ENCODE measurements at places on chromosomes 7 and 10.
A peak's percentile ranks its signal among the peaks of the same experiment; 100 is the strongest.

DNA sequence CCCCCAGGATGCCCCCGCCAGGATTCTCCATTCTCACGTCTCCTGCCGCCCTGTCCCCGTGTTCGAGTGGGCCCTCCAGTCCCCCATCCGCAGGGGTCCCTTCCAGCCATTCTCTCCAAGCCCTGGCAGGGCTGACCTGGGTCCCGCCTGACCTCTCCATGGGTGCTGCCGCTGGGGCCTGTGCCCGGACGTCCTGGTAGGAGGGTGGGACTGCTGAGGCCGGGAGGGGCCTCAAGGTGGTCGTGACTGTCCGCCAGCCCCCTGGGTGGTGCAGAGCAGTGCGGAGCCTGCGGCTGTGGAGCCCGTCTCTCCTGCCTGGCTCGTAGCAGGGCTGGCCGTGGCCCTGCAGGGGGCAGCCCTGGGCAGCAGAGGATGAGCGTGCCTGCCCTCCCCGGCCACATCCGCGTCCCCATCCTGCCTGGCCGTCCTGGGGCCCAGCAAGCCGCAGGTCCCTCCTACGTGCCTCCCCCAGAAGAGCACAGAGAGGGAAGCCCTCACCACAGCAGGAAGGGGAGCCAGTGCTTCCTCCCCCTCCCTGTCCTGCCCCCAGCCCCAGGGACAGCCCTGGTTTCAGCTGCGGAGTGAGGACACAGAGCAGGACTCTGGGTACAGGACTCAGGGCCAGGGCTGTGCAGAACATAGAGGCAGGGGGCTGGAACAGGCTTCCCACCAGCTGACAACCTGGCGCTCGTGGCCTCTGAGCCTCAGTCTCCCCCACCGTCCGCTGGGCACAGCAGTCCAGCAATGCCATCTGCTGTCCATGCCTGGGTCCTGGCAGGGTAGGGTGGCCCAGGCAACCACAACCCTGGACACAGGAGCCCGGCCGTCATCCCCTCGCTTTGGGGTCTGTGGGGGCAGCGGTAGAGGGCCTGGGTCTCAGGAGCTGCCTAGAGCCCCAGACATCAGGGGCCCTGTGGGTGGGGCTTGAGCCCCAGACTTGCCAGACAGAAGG is 1.5 kb upstream of the GRIFIN start:
- DNase-seq, result peak; percentile 49

GRCh38 chr10:74063256-74063655 is 65.3 kb downstream of the VCL start:
- DNase-seq, result no peak

GRCh38 chr10:128693493-128694131 is 567.4 kb upstream of the MKI67 start:
- DNase-seq, result no peak

DNA sequence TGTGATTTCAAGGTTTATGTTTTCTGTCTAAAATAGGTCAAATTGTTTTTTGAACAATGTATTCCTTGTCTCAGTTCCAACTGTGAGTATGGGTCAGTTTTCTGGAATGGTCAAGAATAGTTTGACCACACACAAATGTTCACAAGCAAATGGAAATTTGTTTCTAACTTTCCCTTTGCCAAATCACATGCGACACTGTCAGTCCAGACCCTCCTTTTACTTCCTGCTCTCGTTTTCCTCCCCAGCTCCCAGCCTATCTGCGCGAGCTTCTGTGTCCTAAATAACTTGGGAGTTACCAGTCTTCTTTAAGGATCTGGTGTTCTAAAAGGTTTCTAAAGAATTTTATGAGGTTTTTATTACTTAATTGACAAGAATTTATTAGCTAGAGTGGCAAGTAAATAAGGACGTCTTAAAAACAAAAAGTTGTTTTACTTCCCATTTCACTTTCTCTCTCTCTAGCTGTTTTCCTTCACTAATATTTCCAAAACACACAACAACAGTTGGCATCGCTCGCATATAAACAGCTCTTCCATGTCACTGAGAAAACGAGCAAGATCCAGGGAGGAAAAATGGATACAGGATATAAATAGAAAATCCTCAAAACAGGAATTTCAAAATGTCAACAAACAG is 266.1 kb upstream of the KLF6 start:
- no peak for DNase-seq

- DNase-seq, result no peak
Observed at GRCh38 chr10:26567351-26567721, 129.2 kb downstream of the APBB1IP start.

DNA sequence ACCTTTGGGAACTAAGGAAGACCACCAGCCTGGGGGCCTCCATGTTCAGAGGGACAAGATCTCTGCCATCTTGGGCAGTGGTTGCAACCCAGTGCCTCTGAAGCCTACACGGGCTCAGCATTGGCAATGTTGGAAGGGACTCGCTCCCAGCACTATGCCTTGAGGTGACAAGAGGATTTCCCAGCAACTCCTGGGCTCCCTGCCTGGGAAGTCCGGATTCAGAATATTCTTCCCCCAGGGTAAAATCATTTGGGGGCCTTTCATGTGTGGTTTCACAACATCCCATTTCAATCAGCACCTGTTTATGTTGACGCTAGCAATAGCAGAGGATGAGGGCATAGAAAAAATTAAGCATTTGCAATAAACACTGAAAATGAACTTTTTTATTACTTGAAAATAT is 509.8 kb upstream of the MGMT start:
- no peak for DNase-seq

GRCh38 chr7:81491573-81491972 is 278.3 kb downstream of the HGF start:
- DNase-seq, result no peak

GRCh38 chr7:79555571-79555970 is 102.1 kb upstream of the MAGI2 start:
- DNase-seq, result no peak

DNA sequence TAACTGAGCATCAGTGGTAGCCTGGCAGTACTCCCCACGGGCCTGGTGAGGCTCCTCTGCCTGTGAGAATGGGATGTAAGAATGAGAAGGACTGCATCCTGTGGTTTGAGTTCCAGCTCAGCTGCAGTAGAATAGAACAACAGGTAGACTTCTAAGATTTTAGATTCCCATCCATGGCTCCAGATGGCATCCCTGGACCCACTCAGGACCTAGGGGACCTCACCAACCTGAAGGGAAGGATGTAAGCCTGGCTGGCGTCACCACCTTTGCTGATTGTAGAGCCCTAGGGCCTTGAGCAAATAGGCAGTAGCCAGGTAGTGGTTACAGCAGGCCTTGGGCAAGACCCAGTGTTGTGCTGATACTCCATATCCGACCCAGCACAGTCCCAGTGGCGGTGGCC is 9.6 kb upstream of the AOC1 start:
- no peak for DNase-seq

DNA sequence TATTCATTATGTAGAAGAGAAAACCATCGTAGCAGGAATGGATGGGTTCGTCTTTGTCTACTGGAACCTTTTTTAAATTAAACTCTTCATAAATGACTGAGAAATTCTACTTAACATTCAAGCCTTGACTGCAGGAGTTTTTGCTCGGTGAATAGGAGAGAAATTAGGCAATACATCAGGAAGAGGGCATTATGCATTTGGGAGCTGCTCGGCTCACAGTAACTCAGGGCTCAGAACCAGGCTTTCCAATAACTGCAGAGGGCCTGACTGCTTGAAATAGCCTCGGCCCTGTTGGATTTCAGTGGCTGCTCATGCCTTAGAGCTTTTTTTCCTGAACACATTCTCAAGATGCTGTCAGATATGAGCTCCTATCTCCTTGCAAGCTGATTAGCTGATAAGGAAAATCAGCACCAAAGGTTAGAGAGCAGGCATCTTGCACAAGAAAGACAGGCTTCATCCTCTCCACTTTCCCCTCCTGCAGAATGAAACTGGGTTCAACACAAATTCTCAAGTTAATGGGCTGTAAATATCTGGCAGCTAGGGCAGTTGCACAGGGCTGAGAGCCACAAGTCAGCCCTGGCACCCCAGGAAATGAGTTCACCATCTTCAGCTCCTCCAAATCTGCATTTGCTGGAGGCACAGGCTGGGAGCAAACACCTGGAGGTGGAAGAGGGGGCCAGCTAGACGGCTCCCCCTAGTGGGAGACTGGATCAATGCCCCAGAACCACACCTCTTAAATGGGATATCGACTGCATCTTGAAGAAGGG is 24.3 kb downstream of the TECTB start:
- DNase-seq, result peak; percentile 36

DNA sequence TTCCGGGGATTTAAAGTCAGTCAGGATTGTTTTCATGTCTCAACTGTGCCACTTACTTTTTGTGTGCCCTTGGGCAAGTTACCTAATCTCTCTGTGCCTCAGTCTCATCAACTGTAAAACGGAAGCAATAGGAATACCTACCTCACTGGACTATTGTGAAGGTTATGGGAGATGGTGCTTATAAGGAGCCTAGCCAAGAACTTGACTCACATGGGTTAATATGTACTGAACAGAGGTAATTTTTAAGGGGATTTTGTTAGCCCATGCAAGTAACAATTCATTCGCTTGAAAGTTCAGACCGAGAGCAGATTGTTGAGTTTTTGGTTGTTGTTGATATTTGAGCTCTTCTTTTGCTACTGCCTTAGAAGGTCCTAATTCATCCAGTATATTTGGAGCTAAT is 202.9 kb downstream of the ZNF365 start:
- no peak for DNase-seq

- no peak for DNase-seq
Observed at GRCh38 chr10:120975072-120975867, 124.1 kb downstream of the WDR11 start.

- DNase-seq, result no peak
Observed at GRCh38 chr7:30093420-30093952, 41.3 kb upstream of the MTURN start.

GRCh38 chr10:43078986-43079273 is 2.1 kb downstream of the RET start:
- DNase-seq, result no peak

- DNase-seq, result no peak
Observed at GRCh38 chr10:6757158-6757557, 177.1 kb upstream of the PRKCQ start.

GRCh38 chr10:75472685-75473084 is 41.3 kb downstream of the LRMDA start:
- DNase-seq, result no peak

DNA sequence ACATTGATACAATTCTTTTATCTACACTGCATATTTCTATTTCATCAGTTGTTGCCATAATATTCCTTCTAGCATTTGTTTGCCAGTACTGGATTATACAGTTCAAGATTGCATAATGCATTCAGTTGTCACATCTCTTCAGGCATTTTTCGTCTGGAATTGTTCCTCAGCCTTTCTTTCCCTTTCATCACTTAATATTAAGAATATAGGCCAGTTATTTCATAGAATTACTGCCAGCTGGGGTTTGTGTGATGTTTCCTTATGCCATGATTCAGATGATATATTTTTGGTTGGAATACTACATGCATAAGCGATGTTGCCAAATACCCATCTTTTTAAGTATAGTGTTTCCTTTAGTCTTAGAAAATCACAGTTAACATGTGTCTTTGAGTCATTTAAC is 20.8 kb downstream of the KIFBP start:
- DNase-seq, result no peak

DNA sequence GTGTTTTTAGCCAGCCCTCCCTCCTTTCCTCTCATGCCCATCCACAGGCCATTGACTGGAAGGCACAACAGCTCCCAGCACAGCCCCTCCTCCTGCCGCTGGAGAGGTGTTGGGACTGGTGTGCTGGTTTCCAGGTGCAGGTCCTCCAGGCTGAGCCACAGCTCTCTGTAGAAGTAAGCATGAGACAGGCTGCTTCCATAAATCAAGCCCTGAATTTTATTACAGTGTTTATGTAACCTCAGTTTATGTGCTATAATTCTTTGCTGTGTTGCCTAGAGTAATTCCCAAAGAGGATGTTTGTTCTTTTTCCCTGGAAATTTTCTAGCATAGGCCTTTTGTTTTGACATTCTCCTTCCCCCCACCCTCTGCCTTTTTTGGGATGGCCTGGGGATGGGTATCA is 445.8 kb downstream of the AUTS2 start:
- DNase-seq, result no peak

GRCh38 chr7:55964261-55965099 is at the start of gene NIPSNAP2:
TSS of gene NIPSNAP2 (plus strand) at chr7:55964585. CDS start at chr7:55964610, 25 bp downstream.
- DNase-seq, result peak; percentile 74

GRCh38 chr10:120606051-120606764 is 149.2 kb downstream of the PLPP4 start:
- no peak for DNase-seq

DNA sequence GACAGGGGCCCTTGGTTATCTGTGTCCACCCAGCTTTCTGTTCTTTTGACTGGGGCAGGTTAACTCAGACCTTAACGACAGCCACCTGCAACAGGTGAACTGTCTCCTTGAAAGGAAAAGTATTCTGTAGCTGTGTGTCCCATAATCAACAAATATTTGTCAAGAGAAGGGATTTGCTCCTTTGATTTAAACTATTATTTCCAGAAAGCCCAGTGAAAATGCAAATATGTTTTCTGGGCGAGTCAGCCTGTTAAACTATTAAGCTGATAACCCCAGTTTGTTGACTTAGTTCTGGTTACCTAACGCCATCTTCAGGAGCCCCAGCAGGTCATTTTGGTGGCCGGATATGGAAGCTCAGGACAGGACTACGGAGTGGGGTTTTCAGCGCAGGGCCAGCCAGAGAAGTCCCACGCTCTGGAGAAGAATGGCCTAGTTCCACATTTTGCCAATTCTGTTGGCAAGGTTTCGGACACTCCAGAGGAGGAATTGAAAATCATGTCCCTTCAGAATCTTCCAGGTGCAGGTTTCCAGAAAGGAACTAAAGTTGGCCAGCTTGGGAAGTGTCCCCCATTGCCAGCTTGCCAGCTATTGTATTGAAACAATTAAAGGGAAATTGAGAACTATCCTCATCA is 54.5 kb downstream of the ADRA2A start:
- DNase-seq, result no peak

GRCh38 chr7:105587909-105588635 is 6.8 kb upstream of the EFCAB10 start:
- no peak for DNase-seq

GRCh38 chr10:118522791-118523498 is 72.5 kb downstream of the PRLHR start:
- DNase-seq, result peak; percentile 21

- DNase-seq, result no peak
Observed at GRCh38 chr7:116770941-116771340, 91.4 kb upstream of the CAPZA2 start.

- no peak for DNase-seq
Observed at GRCh38 chr10:97737770-97738265, 890 bp downstream of the ZFYVE27 start.

- DNase-seq, result no peak
Observed at GRCh38 chr7:4999369-4999950, 40.5 kb upstream of the MMD2 start.

- DNase-seq, result peak; percentile 82
Observed at GRCh38 chr10:97731346-97732051, 5.4 kb upstream of the ZFYVE27 start.

- DNase-seq, result peak; percentile 83
Observed at GRCh38 chr10:5684971-5685763, 529 bp downstream of the TASOR2 start.

DNA sequence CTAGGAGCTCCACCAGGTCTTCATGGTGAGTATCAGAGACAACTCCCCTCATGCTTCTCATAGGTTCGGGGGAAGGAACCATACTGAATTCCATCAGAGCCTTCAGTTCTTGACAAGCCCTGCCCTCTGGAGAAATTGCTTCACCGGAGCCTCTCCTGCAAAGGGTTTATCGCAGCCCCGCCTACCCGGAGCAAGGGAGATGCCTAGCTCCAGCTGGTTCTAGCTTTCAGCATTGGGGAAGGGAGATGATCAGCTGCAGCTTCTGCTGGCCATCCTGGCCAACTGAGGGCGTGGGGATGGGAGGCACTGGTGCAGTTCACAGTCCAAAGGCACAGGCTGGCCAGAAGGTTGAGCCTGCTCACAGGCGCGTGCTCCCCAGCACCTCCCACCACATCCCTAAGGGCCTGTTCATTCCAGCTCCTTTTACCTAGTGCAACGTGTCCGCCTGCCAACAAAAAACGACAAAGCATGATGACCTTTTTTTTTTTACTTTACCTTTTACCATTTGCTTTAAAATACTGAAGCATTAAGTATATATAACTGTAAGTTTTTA is 31.2 kb downstream of the LANCL2 start:
- no peak for DNase-seq

Data from head of caudate nucleus (tissue), 42 donors.